Right lung (tissue), 10 donors: ENCODE measurements at places on chromosomes 3 and 15.

GRCh38 chr15:64532521-64533315, 72.3 kb downstream of the ZNF609 start:
- DNase-seq = no peak

DNA sequence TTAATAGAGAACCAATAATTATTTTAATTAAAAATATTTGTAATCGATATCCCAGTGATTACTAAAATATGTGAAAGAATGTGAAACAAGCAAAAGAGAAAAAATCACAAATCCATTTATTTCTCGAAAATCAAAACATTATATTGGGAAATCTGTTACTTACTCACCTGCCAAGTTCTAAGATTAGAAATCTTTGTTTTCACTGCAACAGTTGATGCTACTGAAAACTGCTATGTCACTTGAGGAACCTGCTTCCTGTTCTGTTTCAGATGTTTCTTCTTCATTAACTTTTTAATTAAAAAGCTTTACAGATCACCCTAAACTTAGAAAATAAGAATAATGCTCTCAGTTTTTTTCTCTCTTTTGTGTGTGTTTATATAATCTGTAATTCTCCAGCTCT, 13.7 kb upstream of the DPH6 start:
- DNase-seq = no peak

- no peak for DNase-seq
These were observed 74.3 kb upstream of the TSEN2 start for GRCh38 chr3:12409684-12410596.

GRCh38 chr15:99440551-99441443, 125.0 kb upstream of the MEF2A start:
- DNase-seq = no peak

DNA sequence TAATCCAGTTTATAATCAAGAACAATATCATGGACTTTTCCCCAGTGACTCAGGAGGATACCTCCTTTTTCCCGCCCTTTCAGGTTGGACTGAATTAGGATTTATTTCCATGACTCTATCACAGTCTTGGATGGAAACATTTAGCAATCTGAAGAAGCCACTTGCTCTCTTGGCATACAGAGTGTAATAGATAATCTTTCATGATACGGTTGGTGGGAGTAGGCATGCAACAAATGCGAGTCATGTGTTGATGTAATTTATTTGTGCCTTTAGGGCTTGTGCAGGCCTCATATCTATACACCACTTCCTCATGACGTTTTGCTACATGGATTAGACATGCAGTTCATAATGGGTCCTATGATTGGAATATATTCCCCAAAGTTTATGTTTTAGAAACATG, 54.2 kb upstream of the MCTP2 start:
- DNase-seq = no peak

GRCh38 chr3:113741620-113742019, 4.4 kb downstream of the NAA50 start:
- DNase-seq = no peak

DNA sequence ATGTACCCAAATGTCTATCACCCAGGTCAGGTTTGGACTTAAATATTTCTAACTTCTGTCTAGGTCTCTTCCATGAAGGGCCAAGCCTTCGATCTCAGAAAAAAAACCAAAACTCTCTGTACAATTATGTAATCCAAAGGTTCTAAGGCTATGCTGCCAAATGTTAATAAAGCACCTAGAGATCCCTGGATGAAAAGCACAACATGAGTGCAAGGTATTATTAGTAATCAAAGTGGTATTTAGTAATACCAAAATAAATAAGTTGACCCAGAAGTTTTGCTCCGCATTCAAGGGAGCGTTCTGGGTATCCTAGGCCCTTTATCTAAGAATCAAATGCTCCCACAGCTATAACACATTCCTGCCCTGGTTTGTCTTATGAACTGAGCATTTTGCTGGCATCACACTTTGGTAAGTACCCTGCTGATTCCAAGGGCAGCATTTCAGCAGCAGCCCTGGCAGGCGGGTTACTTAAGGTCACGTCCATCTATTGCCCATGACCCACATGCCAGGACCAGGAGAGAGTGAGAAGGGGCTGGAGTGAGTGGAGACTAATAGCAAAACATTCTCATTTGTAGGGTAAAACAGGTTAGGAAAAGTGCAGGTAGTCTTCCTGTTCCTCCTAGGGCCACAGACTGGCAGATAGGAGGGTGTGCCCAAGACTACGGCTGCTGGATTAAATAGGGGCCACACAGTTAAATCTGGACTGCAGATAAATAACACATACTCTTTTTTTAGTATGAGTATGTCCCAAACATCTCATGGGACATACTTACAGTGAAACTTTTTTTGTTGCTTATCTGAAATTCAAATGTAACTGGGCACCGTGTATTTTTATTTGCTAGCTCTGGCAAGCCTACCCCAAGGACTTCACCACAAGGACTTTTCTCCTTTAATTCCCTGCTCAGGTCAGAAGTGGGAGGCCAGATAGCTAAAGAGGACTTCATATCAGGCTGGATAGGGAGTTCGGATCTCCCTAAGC, 76.0 kb upstream of the SNRK start:
- no peak for DNase-seq

GRCh38 chr3:185958626-185959025, 20.8 kb upstream of the TRA2B start:
- no peak for DNase-seq

GRCh38 chr3:29353807-29354206, 72.9 kb downstream of the RBMS3 start:
- DNase-seq = no peak

DNA sequence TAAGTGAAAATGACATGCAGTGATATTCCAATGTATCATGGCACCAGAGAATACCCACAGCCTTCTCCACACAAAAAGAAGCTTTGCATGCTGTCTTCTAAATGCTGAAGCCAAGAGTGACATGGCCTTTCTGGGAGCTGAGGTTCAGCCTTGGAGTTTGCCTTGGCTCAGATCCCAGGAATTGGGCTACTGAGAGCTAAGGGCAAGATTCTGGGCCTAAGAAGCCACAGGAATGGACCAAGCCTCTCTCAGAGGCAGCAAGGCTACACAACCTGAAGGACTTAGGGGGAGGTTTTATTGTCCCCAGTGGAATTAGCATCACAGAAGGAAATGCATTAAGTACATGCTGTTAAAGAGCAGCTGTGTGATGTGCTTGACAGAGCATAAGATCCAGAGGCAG, 1078.5 kb downstream of the TUSC7 start:
- DNase-seq = no peak

GRCh38 chr3:186875708-186876107, 33.2 kb downstream of the ADIPOQ start:
- no peak for DNase-seq

- DNase-seq = no peak
These were observed 121.6 kb downstream of the EEFSEC start for GRCh38 chr3:128274837-128275236.

GRCh38 chr15:27804569-27805260, 294.4 kb downstream of the OCA2 start:
- no peak for DNase-seq

- DNase-seq = no peak
These were observed 87.5 kb upstream of the LINGO1 start for GRCh38 chr15:77720173-77720572.

DNA sequence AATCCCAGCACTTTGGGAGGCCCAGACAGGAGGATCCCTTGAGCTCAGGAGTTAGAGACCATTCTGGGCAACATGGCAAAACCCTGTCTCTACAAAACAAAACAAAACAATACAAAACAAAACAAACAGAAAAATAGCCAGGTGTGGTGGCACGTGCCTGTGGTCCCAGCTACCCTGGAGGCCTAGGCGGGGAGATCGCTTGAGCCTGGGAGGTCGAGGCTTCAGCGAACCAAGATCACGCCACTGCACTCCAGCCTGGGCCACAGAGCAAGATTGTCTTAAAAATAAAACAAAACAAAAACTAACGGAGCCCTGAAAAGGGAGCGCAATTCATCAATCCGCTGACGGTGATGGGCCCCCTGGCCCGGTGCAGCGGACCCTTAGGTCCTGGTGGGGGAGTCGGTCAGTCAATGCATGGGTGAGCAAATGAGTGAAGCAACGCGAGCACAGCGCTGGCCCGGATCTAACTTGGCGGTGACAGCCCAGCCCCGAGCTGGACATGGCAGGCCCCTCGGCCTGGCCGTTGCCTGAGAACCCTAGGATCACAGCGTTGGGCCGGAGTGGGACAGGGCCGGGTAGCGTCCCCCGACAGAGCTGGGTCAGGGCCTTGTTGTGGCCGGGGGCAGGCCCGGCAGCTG, 52.4 kb upstream of the BLM start:
- DNase-seq = peak; percentile 62

- DNase-seq = no peak
These were observed 126.8 kb upstream of the UBE3A start for GRCh38 chr15:25565470-25566264.

DNA sequence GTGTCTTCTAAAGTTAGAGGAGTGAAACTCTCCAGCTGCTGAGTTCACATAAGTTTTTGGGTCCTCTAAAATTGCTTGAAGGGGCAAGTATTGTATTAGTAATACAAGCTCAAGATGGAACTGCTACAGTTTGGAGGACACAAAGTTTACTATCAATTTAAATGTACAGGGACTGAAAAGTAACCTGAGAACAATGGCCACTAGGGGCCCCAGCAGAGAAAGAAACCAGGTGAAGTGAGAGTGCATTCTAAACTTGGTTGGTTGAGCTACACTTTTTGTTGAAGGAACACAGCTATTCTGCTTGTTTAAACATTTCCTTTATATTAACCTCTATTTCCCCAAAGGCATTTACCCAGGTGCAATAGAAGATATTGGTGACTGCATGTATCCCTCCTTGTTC, 755.5 kb downstream of the GBE1 start:
- DNase-seq = no peak

DNA sequence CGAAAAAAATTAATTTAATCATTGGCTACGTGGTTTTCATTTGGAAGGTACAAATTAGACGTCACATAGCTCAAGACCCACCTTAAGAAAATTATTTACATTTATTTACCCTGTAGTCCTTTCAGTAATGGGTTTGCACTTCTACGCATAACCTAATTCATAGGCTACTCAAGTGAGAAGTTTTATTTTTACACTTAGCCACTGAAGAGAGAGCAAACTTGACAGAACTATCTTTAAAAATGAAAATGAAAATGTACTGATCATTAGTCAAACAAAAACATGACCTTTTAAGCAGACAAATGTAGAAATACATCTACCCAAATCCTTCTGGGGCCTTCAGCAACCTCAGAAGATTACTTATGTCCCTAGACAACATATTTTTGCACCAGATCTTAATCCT, 269.4 kb upstream of the TTC14 start:
- no peak for DNase-seq

DNA sequence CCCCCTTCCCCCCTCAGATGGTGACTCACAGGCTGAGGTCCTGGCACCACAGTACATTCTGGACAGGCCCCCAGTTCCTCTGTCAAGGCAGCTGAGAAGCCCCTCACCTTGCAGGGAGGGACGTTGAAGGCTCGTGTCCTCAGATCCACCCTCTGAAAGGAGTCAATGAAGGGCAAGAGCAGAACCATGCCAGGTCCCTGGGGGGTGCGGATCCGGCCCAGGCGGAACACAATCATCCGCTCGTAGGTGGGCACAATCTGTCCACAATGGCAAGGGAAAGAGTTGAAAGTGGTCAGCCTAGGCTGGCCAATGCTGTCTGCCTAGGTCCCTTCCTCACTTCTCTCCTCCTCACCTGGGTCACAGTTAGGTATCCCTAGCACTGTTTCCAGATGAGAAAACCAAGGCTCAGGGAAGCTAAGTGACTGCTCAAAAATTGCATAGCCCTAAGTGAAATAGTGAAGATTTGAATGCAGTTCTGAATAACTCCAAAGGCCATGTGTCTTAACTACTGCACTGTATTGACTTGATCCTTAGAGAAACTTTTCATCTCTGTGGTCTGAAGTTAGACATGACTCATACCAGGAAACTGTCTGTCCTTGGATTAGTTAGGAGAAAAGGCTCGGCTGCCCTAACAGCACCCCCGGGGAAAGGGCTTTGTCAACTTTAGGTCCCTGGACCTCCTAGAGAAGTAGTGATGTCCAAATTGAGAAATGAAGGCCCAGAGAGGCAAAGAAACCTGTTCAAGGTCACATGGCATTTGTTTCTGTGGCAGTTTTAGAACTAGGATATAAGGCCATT, 2.9 kb downstream of the STOML1 start:
- no peak for DNase-seq

DNA sequence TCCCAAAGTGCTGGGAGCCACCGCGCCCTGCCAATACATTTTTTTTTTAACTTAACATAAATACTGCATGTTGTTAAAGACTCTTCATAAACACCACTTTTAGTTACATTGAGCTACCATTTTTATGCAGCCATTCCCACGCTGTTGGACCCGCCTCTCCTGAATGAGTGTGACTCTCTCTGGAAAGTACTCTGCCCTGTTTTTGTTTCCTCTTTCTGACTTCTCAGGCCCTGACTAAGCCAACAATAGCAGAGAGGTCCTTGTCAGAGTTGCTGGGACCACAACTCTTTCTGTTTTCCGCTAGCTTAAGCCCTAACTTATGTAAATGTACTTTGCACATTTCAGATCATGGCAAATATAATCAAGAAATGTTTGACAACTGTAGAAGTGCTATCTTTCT, 35.2 kb downstream of the PARP15 start:
- no peak for DNase-seq

GRCh38 chr3:132444383-132444782, 27.1 kb downstream of the DNAJC13 start:
- no peak for DNase-seq

DNA sequence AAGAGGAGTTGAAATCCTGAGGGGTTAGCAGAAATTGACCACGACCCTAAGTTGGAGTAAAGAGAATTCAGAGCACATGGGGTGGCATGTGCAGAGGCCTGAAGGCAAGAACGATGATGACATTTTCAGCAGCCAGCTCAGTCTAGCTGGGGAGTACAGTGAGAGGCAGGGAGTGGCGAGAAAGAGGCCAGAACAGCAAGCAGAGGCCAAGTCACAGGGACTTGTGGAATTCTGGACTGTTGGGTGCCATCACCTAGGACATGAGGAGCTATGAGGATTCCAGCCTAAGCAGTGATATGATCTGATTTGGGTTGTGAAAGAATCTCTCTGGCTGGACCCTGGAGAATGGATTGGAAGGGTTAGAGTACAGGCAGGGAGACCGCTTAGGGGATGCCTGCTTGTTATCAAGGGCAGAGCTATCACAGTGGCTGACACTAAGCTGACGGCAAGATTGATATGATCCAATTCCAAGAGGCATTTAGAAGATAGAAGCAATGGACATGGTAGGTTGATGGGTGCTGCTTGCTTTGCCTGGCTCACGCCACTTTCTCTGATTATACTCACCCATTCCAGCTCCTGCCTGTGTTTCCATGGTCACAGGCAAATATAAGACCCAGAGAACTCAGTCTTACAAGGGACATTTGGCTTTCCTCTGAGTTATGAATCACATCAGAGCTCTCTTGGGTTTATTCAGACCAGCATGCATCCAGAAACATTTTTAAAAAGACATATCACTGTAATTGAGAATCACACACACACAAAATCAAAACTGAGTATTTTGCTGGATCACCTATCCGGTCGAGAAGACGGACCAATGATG, 66.4 kb downstream of the LRTM1 start:
- no peak for DNase-seq

DNA sequence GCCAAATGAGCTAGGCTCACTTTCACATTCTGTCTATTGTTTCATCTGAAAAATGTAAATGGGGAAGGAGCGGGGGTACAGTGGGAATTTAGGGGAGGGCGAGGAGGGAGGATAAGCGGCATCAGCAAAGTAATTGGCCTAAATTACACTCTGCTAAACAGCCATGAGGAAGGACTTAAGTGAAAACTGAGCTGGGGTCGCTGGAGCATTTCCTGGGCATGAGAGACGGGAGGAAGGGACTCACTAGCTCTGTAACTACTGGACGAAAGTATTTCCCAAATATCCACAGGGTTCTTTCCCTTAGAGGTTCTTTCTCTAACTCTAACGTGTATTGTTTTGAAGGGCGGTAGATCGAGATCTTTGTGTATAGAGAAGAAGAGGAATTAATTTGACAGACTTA, 418.0 kb downstream of the SOX2 start:
- no peak for DNase-seq
